ENCODE measurements at places on chromosomes 1 and 21.

- no peak for DNase-seq
These were observed 19.3 kb upstream of the SERTAD4 start for GRCh38 chr1:210213335-210213734.

DNA sequence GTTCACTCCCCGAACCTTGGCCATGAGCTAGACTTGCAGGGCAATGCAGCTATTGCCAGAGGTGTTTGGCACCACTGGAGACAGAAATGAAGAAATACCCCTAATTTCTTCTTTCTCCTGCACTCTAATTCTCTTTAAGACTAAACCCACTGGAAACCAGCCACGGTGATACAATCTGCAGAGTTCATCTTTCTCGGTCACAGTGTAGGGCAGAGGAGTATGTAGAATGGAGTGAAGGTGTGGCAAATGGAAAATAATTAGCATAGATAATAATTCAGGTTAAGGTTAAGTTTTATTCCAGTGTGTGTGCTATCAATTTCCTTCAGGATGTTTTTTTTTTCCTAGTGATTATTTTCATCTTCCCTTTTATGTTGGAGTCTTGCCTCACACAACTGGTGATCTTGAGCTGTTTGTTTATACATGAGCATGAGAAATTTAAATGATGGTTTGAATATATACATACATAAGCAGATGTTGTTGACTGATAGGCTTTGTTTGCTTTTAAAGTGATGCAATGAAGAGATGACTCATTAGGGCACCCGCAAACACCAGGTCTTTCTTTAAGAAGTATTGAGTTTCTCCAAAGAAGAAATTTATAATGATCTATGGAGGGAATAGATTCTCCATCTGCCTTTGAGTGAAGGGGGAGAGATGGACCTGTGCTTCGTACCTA, 81.9 kb downstream of the SPATA17 start:
- DNase-seq = no peak

- DNase-seq = peak; percentile 9
These were observed 21.5 kb upstream of the SLC44A5 start for GRCh38 chr1:75632350-75632949.

DNA sequence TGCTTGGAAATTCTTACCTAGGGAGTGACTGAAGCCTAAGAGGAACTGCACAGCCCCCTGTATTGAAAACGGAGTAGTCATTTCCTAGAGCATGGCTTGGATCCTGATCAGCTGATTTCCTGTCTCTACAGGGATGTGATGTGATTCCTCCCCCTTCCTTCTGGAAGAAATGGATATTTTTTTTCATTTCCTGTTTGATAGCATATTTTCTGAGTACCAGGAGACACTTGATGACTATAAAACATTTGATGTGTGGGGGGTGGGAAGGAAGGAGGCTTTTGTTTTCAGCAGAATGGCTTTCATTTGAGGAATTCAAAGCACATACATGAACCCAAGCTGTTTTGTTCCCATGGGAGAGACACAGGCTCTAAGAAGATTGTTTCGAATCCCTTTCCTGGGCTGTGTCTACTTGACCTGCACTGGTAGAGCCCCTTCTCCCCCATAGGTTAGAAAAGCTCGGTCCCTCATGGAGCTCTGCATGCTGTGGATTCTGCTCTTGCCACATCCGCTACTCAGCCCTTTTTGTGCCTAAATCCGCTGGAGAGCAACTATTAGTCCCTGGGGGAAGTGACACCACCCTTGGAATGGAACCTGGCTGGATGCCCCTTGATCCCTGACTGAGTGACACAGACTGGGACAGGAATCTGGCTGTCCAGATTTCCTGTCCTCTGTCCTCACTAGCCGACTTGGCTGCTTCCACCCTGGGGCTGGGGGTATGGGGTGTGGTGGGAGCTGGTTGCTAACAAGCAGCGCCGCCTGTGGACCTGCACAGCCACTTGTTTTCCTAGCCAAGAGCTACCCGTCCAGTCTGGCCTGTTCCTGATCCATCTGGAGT, 71.8 kb upstream of the MACF1 start:
- DNase-seq = no peak

DNA sequence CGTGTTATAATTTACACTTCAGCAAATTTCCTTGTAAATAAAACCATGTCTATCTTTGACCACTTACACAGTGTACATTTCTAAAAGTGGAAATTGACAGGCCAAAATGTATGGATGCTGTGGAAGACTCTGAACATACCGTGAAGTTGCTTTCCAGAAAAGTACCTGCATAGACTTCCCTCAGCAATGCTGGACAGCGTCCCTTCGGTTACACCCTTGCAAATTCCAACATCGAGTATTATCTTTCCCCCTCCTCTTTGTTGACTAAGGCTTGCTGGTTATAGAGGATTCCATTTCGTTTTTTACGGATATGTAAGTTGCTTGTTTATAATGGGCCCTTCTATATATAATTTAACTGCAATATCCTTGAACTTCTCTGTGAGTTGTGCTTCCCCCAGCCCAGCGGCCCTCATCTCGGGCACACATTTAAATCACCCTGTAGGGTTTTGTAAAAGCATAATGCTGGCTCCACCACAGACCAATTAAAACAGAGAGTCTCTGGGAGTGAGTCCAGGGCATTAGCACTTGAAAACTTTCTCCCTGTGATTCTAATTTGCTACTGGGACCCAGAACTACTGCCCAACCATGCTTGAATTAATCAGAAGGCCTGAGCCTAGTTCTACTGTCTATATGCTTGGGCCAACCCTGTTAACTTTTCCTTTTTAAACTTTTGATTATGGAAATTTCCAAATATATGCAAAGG, 230.3 kb downstream of the GRIK3 start:
- no peak for DNase-seq

DNA sequence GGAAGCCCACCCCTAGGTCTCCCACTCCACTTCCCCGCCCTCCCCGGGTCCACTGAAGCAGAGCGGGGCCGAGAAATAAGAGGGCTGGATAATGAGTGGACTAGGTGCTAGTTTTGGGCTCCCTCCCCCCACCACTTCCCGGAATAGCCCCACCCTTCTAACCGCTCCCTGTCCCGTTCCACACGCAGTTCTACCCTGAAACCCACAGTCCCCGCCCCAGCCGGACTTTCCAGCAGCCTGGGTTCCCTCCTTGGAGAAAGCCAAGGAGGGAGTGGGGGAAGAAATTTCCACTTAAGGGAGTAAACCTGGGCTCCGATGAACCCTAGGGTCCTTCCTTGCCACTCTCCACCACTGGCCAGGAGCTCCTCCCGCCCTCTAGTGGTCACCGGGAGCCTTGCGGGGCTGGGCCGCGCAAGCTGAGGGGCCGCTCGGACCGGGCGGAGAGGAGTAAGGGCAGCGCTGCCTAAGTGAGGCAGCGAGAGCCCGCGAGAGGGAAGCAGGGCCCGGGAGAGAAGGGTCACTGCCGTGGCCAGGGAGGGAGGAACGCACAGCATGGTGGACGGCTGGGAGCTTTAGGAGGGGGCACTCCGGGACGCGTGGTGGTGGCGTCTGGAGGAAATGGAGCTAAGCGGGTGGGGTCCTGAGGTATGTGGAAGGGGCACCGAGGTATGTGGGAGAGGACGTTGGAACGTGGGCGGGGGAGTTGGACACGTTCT, 14.3 kb downstream of the THBS3 start:
- no peak for DNase-seq

DNA sequence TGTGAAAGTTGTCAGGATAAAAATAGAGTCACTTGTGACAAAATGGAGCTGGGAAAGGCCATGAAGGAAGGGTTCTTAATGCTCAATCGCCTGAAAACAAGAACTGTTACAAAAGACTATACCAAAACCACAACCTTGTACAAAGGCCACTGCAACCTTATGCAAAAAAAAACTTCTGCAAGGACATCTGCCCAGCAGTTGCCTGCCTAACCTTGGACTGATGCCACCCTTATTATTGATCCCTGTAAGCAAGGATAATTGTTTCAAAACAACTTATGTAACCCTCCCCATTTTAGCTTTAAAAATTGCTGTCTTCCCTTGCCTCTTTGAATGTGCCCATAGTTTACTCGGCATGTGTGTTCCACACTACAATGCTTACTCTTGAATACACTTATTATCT, 5.7 kb downstream of the ALG14 start:
- DNase-seq = no peak

GRCh38 chr1:97364086-97364485, 556.7 kb downstream of the DPYD start:
- DNase-seq = peak; percentile 28

Measured in non-pigmented ciliary epithelial cell (primary cell).